ENCODE measurements at places on chromosomes 2 and 18. TPM values are rescaled to one million over a fixed set of nuclear protein-coding genes. Genes with fewer than 3 reads are reported as not detected.

Gene CLIP4
- total RNA-seq = 5.7 TPM

Gene DPP10
- total RNA-seq = not detected

- DNase-seq = no peak
These were observed 96.6 kb downstream of the QPCT start for GRCh38 chr2:37441055-37441454.

- DNase-seq = no peak
These were observed 174.5 kb downstream of the GLI2 start for GRCh38 chr2:120910164-120910563.

DNA sequence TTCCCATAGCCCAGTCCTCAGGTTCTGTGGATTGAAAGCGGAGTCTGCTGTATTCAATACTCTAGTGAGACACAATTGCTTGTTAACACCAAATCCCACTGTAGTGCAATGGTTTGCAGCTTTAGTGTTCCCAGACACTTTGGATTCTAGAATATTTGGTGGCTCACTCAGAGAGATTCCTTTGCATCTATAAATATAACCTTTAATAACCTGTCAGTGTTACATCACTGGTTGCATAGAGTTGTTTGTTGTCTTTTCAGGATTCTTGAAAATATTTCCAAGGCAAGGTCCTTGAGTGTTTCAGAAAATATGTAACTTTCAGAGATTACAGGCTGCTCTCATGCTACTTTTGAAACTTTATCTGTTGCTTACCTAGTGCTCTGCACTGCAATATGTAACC, 157.5 kb downstream of the ZEB2 start:
- DNase-seq = no peak

GRCh38 chr18:42807887-42808286, 307.6 kb downstream of the RIT2 start:
- DNase-seq = no peak

GRCh38 chr2:189862751-189863150, 78.5 kb downstream of the PMS1 start:
- DNase-seq = no peak

DNA sequence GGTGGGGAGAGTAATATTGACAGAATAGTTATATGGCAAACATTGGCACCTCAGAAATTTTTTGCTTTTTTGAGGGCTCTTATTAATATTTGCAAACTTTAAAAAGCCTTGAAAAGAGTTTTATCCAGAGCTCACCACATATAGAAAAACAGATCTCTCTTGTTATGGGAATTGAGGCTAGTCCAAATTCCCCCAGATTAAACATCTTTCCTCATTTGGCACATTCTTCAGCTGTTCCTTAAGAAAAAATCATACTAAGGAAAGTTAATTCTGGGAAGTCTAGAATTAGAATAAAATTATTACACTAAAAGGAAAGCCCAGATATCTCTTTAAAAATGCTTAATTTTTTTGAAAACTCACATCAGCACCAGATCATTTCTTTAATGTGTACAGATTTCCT, 5.6 kb downstream of the TFPI start:
- no peak for DNase-seq

GRCh38 chr18:56068701-56069100, 480.7 kb upstream of the TCF4 start:
- no peak for DNase-seq

- no peak for DNase-seq
These were observed 29.2 kb downstream of the GPC1 start for GRCh38 chr2:240464514-240465241.

- no peak for DNase-seq
These were observed 12.5 kb downstream of the MRPL35 start for GRCh38 chr2:86211796-86212188.

- DNase-seq = no peak
These were observed 33.3 kb downstream of the CFLAR start for GRCh38 chr2:201149064-201149820.

GRCh38 chr2:239142806-239143205, 258.0 kb downstream of the HDAC4 start:
- DNase-seq = no peak
